ENCODE measurements at places on chromosomes 6 and 20.

- DNase-seq: no peak
Observed at GRCh38 chr20:18637224-18637623, 49.4 kb downstream of the DTD1 start.

GRCh38 chr20:4451487-4452081 lies 270.1 kb upstream of the PRND start:
- DNase-seq: no peak

DNA sequence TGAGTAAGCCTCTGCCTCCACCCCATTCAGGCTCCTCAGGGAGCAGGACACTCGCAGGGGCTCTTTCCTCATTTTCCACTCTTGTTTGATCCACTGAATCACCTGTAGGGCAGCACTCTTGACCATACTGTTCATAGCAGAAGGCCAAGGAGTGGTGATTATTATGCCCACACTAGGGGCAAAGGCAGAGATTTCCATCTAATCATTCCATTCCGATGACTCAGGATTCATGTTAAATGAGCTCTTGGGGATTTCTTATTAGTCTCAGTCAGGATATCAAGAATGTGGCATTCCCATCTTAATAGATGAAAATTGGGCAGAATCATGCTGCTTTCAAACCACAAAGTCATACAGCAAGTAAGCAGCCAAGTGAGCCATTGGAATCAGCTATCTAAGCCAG lies 101.9 kb upstream of the MOCS1 start:
- no peak for DNase-seq

DNA sequence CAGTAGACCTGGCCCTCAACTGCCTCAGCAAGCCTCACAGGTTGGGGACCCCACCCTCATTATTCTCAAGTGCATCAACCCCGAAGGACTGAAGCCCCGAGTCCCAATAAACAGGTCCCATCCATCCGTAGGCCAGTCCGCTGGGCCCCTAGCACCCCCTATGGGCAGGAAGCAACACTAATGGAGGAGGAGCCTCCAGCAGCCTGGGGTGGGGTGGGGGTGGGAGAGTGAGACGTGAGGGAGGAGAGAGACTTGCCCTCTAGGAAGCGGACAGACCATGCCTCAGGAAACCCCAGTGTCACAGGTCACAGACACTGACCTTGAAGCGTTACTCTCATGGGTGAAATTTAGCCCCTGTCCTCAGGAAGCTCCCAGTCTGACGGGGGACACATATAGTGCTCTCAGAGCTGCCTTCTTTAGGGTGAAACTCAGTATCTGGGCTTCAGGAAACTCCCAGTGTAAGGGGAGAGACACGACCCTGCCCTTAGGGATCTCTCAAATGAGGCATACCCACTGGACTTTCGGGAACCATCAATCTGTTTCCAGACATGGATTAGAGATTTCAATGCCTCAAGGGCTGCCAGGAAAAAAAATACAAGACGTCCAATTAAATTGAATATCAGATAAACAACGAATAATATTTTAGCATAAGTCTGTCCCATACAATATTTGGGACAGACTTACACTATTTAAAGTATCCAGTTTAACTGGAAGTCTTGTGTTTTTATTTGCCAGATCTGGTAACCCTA lies 125.8 kb downstream of the MRPL14 start:
- no peak for DNase-seq

DNA sequence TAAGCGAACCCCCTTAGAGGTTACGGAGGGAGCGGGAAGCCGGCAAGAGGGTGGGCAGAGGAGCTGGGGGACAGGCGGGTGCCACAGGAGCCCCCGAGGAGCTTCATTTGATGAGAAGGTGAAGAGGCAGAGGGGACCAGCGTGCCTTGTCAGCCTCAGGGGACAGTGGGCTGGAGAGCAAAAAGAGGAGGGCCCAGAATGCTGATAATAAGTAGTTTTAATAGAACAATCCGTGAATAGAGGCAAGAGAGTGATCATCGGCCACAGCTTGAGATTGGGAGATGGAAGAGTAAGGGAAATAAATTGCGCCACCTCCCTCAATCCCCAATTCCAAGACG lies 1.3 kb downstream of the COL19A1 start:
- DNase-seq: no peak

GRCh38 chr6:161029195-161029809 lies 37.7 kb downstream of the MAP3K4 start:
- DNase-seq: no peak

- DNase-seq: no peak
Observed at GRCh38 chr20:63447320-63447719, 25.1 kb downstream of the KCNQ2 start.

DNA sequence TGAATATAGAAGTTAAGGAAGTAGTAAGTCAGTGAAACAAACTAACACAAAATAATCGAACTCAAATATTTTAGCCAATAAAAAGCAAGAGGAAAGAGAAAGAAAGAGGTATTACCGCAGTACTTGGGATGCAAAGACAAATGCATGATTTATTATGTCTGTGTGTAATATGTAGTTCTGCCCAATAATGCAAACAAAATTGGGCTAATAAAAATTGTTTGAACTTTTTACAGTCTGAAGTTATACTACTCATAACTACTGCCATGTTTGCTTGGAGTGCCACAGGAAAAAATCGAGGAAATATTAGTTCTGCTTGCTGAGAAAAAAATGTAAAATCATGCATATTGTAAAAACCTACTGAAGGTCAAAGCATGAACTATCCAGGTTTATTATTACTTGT lies 360.3 kb upstream of the KCNQ5 start:
- DNase-seq: no peak

All from large intestine (tissue), 12 donors.